ENCODE measurements at places on chromosomes 16 and 17.

DNA sequence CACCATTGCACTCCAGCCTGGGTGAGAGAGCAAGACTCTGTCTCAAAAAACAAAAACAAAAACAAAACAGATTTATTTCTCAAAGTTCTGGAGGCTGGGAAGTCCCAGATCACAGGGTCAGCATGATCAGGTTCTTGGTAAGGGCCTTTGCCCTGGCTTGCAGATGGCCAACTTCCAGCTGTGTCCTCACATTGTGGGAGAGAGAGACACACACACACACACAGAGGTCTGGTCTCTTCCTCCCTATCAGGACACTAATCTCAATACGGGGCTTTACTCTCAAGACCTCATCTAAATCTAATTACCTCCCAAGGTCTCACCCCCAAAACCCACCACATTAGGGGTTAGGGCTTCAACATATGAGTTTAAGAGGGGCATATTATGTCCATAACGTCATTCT is 26.4 kb upstream of the TAOK1 start:
- no peak for DNase-seq

DNA sequence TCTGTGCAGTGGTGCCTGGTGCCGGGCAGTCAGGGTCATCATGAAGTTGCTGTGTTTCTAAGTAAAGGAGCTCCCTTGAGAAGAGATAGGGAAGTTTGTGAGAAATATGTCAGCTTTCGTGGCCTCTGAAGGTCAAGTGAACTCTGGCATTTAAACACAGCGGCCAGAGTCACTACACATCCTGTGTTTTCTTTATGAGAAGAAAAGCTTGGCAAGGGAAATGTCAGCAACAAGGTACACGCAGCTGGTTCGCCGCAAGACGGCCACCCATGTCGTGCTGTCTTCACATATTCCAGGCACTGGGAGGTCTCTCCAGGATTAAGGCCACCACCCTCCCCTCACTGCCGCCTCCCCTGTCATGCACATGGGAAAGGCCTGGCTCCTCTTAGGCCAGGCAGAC is 33.2 kb upstream of the PEMT start:
- no peak for DNase-seq

DNA sequence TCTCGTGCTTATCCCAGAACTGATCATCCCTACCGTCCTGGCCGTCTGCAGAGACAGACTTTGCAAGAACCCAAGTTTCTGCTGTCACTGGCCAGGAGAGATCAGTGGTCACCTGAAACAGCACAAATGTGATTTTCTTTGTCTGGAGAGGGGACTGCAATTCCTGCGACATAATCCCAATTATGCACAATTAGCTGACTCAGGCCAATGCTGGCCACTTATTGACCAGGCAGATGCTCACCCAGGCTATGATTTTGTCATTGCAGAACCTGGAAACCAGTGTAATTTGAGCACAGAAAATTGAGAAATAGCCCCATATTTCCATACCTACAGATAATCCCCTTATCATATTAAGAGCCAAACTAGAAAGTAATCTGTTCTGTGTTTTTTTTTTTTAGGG is 34.7 kb downstream of the SALL1 start:
- no peak for DNase-seq

DNA sequence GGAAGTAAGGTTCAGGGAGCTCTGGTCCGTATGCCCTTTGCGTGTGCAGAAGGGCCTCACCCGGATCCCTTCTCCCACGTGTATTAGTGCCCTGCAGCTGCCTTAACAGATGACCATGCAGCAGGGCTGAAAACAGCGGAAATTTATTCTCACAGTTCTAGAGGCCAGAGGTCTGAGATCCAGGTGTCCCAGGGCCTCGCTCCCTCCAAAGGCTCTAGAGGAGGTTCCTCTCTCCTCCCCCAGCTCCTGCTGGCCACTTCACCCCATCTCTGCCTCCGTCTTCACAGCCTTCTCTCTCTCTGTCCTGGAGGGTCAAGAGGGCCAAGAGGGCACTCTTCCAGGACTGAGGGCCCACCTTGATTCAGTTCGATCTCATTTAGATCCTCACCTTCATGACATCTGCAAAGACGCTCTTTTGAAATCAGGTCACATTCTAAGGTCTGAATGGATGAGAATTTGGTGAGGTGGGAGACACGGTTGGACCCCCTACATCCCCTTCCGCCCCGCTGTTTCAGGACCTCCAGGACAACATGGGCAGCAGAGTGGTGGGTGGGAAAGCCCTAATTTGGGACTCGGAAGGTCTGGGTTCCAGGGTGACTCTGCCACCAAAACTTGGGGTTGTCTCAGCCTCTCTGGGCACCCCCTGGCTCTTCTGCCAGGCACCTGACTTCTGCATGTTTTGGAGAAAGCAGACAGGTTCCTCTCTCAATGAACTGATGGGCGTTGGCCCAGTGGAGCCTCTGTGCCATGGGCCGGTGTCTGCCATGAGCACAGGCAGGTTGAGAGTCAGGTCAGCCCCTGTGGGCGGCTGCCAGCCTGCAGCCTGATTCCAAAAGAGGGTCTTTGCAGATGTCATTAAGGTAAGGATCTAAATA is 361.2 kb downstream of the SEC14L1 start:
- no peak for DNase-seq

DNA sequence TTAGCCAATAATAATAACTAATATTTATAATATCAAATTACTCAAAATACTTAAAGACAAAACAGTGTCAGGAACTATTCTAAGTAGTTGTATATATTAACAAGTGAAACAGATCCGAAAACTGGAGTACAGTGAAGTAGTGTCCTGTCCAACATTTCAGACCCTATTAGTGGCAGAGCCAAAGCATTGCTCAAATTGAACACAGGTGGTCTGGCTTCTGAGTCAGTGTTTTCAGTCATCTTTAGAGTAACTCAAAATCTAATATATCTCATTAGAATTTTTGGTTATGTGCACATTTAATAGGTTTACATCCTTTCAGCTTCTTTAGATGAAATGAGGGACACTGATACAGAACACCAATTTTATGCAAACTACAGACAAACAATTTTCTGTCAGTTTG is 652.5 kb downstream of the CDH11 start:
- no peak for DNase-seq

DNA sequence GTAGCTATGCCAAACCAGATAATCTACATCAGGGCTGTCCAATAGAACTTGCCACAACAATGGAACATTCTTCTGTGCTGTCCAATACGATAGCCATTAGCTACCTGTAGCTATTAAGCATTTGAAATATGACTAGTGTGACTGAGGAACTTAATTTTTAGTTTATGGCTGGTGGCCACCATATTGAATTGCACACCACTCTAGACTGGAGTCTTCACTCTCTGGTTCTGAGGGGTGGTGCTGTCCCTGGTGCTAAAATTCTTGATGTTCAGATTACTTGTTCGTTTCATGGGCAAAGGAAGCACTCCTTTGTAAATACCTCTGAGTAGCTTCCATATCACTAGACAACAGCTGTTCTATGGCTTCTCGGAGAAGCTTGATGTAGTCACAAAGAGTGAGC is 296.6 kb downstream of the NPIPA8 start:
- no peak for DNase-seq

GRCh38 chr17:34071886-34072420 is 183.1 kb upstream of the CCL2 start:
- no peak for DNase-seq

DNA sequence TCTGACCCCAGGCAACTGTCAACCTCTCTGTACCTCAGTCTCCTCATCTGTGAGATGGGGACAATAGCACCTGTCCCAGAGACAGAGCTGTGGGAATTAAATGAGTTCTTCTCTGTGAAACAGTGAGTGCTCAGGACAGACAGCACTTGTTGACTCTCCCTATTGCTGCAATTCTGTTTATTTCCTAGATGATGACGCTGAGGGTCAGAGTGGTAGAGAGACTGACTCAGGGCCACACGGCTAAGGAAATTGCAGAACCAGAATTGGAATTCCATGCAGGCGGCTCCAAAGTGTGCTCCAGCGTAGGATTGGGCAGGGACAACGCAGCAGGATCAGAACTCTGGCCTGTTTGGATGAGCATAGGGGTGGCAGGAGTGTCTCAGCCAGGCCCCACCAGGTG is 302.2 kb downstream of the C16orf95 start:
- no peak for DNase-seq

- DNase-seq = no peak
Measured at GRCh38 chr16:17277981-17278381, 192.8 kb downstream of the XYLT1 start.

GRCh38 chr17:27848931-27849330 is 44.2 kb downstream of the LYRM9 start:
- DNase-seq = peak; percentile 71

DNA sequence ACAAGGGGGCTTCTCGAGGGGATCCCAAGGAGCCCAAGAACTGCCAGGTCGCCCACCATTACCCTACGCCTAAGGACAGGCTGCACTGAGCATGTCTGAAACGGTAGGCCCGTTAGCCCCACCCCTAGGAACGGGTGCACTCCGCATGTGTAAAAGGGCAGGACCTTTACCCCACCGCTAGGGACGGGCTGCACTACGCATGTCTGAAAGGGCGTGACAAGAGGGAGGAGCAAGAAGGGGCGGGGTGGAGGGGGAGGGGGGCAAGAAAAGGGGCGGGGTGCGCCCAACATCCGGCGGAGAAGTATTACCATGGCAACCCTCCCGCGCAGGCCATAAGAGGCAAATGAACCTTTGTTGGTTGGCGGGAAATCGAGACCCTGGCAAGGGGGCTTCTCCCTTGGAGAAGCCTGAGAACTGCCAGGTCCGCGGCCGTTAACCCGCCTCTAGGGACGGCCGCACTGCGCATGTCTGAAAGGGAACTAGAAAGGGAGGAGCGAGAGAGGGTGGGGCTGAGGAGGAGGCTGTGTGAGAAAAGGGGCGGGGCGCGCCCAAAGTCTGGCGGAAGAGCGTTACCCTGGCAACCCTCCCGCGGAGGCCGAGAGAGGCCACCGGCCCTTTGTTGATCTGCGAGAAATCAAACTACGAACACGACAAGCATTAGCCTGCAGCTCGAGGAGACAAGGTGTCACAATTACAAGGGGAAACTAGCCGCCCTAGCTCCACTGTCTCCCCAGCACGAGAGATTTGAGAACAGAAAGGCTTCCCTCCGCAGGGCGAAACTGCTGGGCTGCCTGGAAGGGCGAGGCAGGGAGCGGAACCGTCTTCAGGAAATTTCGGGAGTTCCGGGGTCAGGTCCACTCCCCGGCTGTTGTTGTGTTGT is 2046.8 kb downstream of the TP53TG3F start:
- peak; percentile 92 for DNase-seq

DNA sequence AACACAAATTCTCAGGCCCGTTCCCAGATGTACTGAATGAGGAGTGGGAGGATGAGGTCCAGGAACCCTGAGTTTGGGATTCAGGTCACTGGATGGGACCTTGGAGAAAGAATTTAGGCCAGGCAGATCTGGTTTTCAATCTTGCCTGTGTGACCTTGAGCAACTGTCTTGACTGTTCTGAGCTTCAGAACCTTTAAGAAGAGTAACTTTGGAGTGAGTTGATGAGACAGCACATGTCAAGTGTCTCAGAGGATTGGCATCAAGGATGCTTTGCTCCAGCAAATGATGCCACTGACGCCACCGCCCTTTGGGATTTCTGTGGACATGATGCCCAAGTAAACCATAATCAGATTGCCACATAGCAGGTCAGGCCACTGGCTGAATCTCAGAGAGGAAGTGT is 56.2 kb upstream of the DNAJA2 start:
- DNase-seq = no peak
